ENCODE measurements at places on chromosomes 4 and X. TPM values are rescaled to one million over a fixed set of nuclear protein-coding genes. Genes with fewer than 3 reads are reported as not detected.
A peak's percentile ranks its signal among the peaks of the same experiment; 100 is the strongest.

The GLOD5 gene
- not detected for total RNA-seq

DNA sequence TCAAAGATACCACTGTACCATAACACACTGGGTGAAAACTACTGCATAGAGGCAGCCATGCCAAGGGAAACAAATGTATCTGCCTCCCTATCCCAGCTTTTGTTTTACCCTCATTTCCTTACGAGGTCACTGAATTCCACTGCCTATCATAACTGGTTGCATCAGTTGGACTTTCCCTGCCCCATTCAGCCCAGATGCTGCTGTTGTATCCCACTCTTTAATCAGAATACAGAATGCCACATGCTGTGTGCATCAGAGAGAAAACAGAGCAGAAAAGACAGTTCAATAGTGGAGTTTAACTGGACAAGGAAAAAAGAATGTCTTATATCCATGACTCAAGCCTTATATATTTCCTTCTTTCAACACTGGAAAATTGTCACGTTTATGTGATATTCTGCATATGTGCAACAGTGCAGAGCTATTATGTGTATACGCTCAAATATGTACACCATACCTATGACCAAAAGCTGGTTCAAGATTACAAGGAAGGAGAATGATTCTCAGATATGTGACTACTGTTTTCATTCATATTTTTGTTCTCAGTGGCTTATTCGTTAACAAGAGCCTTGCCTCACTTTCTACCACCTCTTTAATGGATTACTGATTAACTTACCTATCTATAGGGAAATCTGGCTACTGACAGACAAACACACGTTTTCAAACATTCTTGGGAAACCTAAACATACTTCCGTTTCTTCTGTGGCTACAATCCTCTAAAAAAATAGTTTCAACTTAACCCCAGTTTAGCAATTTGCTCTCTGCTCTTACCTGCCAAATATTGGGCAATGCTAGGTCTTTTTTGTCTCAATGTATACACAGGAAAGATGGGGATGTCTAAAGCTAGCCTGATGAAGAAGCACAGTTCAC, 378.9 kb downstream of the SMARCA1 start:
- no peak overlapping the region for H3K4me3 ChIP-seq
- no peaks in the 10 kb centered on the region for H3K27me3 ChIP-seq
- no peak for DNase-seq
- no peak overlapping the region for H3K27ac ChIP-seq

The UGT2A2 gene
- not detected for total RNA-seq

DNA sequence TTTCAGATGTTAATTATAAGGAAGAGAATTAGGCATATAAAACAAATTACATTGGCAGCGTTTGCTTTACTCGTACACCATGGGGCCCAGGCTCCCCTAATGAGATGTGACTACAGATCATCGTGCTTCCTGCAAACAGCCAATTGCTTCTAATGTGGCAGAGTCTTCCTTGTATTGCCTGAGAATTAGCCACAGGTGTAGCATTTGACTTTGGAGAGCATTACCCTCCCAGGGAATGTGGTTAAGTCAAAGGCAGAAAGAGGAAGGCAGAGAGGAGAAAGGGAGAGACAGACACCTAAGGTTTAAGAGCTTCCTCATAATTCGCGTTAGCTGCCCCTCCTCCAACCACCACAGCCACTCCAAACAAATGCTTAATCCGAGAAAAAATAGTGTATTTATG, 97.0 kb downstream of the MID1IP1 start:
- H3K27ac ChIP-seq, result no peak overlapping the region
- no peak for DNase-seq
- no peaks in the 10 kb centered on the region for H3K36me3 ChIP-seq
- H3K4me3 ChIP-seq, result no peak overlapping the region

The CLTRN gene
- not detected for total RNA-seq

DNA sequence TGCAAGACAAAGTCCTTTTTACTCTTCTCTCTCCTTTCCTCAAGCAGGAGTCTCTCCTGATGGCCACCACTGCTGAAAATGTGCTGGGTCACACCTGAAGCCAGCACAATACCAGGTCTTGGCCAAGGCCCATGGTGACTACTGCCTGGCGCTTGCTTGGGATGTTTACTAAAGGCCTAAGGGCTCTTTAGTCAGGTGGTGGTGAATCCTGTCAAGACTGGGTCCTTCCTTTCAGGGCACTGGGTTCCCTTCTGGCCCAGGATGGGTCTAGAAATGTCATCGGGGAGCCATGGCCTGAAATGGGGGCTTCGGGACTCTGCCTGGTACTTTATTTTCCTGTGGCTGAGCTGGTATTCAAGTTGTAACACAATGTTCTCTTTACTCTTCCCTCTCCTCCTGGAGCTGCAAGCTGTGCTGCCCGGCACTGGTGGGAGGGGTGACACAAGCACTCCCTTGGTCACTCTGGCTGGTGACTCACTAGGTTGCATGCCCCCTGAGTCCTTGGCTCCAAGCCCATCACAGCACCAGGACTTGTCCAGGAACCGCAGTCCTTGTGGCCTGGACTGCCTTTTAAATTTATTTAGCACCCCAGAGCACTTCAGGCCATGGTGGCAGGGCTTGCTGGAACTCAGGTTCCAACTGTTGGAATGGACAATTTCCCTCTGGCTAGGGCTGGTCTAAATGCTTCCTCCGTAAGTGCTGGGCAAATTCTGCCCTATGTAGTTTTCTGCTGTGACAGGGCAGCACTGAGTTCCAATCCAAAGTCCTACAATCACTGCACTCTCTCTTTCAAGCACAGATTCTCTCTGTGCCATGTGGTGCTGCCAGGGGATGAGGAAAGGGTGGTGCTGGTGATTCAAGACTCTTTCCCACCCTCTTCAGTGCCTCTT, 11.3 kb downstream of the ARL13A start:
- H3K27me3 ChIP-seq, result no peaks in the 10 kb centered on the region
- H3K4me1 ChIP-seq, result no peaks in the 10 kb centered on the region
- H3K4me3 ChIP-seq, result no peak overlapping the region
- DNase-seq, result no peak
- no peaks in the 10 kb centered on the region for H3K36me3 ChIP-seq

GRCh38 chr4:15756361-15756861, 21.7 kb upstream of the CD38 start:
- H3K4me1 ChIP-seq, result no peaks in the 10 kb centered on the region
- no peak for DNase-seq
- no peak overlapping the region for H3K27ac ChIP-seq
- H3K4me3 ChIP-seq, result no peak overlapping the region
- H3K36me3 ChIP-seq, result no peaks in the 10 kb centered on the region

GRCh38 chrX:68195561-68195960, 237.7 kb downstream of the OPHN1 start:
- DNase-seq, result no peak
- no peak overlapping the region for H3K27ac ChIP-seq
- no peaks in the 10 kb centered on the region for H3K4me1 ChIP-seq
- H3K36me3 ChIP-seq, result no peaks in the 10 kb centered on the region

GRCh38 chr4:70236125-70236524, 6.3 kb upstream of the CSN3 start:
- H3K4me3 ChIP-seq, result no peak overlapping the region
- no peaks in the 10 kb centered on the region for H3K4me1 ChIP-seq
- no peak overlapping the region for H3K27ac ChIP-seq
- no peaks in the 10 kb centered on the region for H3K27me3 ChIP-seq
- no peak for DNase-seq
- no peaks in the 10 kb centered on the region for H3K36me3 ChIP-seq

DNA sequence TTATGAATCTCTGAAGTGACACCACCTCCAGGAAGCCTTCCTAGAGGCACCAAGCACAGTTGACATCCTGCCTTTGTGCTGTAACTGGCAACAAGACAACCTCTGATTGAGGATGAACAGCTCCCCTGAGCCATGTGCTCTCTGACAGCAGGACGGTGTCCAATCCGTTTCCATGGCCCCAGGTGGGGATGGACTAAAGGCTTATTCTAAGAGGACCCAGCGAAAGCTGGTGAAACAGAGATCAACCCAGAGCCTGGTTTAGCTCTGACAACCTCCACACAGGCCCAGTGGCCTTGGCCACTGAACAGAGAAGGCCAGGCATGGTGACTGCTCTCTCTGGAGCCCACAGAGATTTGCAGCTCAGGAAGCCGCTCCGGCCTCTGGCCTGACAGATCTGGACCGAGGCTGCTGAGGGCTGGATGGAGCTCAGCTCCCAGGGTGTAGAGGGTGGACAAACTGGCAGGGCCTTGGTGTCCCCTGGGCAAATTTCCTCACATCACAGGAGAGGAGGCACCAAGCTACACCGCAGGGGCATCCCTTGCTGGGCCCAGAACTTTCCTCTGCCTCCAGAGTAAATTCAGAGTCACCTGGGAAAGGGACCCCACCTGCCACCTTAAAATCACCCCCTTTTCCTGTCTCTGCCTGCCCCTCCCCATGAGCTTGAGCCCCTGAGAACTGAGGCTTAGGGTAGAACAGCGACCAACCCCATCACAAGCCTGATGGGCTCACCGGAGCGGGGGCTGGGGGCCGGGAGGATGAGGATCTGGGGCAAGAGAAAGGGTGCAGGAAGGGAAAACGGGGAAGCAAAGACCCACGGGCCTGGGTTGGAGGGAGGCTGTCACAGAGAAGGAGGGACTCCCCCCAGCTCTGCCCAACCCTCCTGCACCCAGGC, 40.2 kb downstream of the HMX1 start:
- H3K36me3 ChIP-seq, result no peaks in the 10 kb centered on the region
- H3K27ac ChIP-seq, result no peak overlapping the region
- DNase-seq, result peak; percentile 45
- H3K27me3 ChIP-seq, result no peaks in the 10 kb centered on the region

The MAGEB10 gene
- not detected for total RNA-seq

Measured in sigmoid colon (tissue), 7 donors.